Muscle of leg (tissue), 16 donors: ENCODE measurements at places on chromosomes 6 and 20.

DNA sequence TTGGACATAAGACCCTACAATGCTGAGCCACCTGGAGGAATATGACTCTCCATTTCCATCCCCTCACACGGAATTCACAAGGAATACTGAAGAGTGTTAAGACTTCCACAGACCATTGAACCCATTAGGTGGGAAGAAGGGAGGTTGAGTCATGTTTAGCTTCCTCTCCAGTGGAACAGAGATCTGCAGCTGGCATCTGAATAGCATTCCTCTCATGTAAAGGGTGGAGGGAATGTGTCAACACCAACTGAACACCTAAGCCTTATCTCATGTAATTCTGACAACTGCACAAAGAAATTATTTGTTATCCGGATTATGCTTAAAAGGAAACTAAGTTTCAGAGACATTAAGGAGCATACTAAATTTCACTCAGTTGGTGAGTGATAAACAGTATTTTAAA is 705.9 kb downstream of the MAFB start:
- no peak for DNase-seq

- no peak for DNase-seq
These were observed 44.4 kb upstream of the TRAF3IP2 start for GRCh38 chr6:111650049-111650448.

- no peak for DNase-seq
These were observed 9.8 kb downstream of the KIF3B start for GRCh38 chr20:32287231-32287638.

DNA sequence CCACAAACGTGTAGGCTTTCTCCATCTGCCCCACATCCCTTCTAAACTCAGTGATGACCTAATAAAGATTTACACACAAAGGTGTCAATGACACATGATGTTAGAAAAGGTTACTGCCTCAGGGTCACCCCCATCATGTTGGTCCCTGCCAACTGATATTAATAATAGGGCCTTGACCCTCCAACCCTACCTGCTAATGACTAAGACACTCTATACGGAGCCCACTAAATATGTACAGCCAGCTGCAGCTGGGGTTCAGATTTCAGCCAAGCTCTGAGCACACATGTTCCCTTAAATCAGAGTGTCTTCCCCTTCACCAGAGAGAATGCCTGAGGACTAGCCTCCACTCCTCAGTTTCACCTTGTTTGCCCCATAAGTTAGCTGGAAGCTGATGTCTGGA is 67.4 kb upstream of the SNRPB2 start:
- DNase-seq = peak; percentile 77

DNA sequence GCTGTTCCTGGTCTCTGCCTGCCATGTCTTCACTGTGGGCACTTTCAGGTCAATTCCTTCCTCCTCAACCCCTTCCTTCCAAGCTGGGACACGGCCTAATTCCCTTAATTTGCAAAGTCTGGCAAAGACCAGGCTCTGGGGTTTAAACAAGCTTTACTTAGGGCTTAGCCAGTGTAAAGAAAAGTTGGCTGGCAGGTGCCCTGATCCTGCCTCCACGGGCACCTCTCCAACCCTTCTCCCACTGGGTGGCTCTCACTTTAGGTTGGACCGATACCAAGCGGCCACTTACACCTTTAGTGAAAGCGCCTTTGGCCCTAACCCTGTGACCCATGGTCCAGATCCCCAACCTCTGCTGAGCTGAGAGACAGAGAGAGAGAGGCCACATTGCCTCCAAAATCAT is 13.7 kb upstream of the MLN start:
- DNase-seq = no peak

GRCh38 chr6:29793036-29793356 is 34.6 kb upstream of the HLA-G start:
- no peak for DNase-seq

- DNase-seq = no peak
These were observed 31.4 kb downstream of the FOXP4 start for GRCh38 chr6:41577356-41578216.

DNA sequence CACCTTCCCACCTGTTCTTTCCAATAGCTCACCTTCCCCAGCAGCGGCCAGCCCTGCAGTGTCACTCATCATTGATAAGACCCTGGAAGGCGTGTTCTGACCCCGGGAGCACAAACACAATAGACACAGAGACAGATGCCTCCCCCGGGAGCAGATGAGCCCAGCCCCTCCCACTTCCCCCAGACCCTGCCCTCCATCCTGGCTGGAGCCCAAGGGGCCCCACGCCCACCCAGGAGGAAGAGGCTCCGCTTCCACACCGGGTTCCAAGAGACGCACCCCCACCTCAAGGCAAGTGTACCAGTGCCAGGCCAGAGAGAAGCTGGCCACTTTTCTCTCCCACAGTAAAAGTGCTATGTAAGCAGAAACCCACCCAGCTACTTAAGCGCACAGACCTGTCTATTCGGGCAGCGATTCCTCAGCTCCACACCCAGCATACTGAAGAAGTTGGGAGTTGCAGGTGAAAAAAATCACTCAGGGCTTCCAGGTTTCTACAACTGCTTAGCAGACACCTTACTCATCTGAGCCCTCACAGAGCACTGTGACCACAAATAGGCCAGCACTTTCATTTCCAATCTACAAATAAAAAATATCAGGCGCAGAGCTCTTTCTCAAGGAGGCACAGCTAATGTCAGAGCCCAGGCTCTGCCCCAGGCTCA is 93.4 kb upstream of the NXT1 start:
- no peak for DNase-seq

DNA sequence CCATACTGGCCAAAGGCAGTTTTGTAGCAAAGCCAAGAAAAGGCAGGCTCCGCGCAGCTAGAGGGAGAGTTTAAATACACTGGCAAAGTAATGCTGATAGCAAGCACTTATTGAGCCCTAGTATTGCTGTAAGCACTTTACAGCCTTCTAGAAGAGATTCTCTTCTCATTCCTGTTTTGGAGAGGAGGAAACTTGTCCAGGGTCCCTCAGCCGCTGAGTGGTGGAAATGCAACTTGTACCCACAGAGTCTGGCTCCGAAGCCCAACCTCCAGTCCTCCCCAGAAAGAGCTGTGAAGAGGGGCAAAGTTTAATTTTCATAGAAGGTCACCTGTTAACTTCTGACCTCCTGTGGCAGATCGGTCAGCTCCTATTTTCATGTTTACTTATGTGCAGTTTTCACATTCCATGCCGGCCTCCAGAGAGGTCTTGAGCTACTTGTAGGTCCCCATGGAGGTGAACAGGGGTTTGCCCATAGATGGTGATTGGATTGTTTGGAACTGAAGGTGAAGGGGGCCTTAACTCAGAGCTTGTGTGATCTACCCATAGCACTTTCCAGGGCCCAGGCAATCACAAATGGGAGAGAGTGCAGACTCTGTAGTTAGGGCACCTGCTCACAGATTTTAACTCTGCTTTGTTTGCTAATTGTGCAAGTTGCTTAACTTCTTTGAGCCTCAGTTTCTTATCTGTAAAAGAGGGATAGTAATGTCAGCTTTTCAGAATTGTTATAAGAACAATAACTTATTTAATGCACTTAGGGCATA is 70.7 kb downstream of the LYRM2 start:
- no peak for DNase-seq

DNA sequence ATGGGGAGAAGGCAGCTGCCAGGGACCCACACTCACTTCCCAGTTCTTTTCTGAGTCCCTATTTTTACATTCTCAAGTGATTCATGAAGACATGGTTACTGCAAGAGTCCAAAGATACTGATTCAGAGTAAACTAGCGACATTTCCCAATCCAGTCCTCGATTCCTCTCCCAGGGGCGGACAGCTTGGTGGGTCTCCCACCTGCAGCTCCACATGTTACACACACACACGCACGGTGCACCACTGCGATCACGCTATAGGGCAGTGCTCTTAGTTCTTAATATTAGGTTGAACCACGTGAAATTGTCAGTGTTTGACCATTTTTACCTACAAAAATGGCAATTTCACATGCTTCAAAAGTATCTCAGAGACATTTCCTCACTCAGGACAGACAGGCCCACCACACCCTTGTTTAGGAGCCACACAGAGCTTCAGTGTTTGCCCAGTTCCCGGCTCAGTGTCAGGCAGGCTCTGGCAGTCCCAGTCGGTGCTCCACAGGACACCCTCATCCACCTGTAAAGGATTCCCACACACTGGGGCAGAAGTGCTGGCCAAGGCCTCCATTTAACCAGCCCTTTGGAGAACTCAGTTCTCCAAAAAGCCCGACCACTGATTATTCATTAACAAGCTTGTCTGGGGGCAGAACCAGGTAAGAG is 51.8 kb downstream of the RRBP1 start:
- no peak for DNase-seq

DNA sequence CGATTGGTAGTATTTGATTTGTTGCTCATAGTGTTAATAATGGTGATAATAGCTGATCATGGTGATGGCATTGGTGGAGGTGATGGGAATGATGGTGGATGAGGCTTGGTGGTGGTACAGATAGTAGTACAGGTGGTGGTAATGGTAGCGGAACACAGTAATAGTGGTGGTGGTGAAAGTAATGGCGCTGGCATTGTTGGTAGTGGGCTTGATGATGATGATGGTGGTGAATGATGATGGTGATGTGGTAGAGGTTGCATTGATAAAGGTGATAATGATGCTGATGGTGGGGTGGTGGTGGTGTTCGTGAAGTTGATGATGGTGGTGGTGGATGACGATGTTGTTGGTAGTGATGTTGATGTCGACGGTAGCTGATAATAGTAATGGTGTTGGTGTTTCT is 24.6 kb upstream of the CLIC5 start:
- no peak for DNase-seq

- DNase-seq = no peak
These were observed 131.2 kb upstream of the CDYL start for GRCh38 chr6:4644996-4645395.

DNA sequence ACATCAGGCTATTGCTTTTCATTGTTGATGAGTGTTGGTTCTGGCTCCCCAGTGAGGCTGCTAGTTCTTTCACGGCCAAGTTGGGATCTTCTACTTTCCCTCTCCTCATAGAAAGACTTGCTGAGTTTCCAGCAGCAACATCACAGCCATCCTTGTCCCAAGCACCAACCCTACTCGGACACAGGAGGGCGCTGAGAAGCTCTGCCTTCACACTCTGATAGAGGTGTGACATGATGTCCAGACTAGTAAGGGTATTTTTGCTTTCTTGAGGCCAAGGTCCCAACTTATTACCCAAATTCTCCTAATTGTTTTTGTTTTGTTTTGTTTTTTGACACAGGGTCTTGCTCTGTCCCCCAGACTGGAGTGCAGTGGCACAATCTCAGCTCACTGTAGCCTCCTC is 3.0 kb upstream of the GCM1 start:
- no peak for DNase-seq
